ENCODE measurements at places on chromosomes 7 and 10. TPM values are rescaled to one million over a fixed set of nuclear protein-coding genes. Genes with fewer than 3 reads are reported as not detected.

BTBD16 gene
- 0.35 TPM for total RNA-seq

FAM25A gene
- not detected for total RNA-seq

PPP1R17 gene
- not detected for total RNA-seq

FAM131B gene
- total RNA-seq, result 0.90 TPM

LRRD1 gene
- total RNA-seq, result not detected

ZMYND11 gene
- total RNA-seq, result 82.3 TPM

PNLIP gene
- total RNA-seq, result not detected

HTRA1 gene
- 83.8 TPM for total RNA-seq

IGFBP1 gene
- not detected for total RNA-seq

ELN gene
- total RNA-seq, result 231 TPM

VENTX gene
- 3.4 TPM for total RNA-seq
